ENCODE measurements at places on chromosomes 7 and 10. TPM values are rescaled to one million over a fixed set of nuclear protein-coding genes. Genes with fewer than 3 reads are reported as not detected.

GRCh38 chr7:50679218-50680007 is 103.3 kb downstream of the GRB10 start:
- peaks cover 11% of the 10 kb centered on the region for H3K27me3 ChIP-seq
- peaks cover 4% of the 10 kb centered on the region for H3K4me1 ChIP-seq
- H3K4me3 ChIP-seq, result no peak overlapping the region
- no peak overlapping the region for H3K27ac ChIP-seq

GRCh38 chr7:10022957-10023356 is 950.7 kb upstream of the PHF14 start:
- H3K27ac ChIP-seq, result no peak overlapping the region
- no peaks in the 10 kb centered on the region for H3K36me3 ChIP-seq
- H3K4me1 ChIP-seq, result no peaks in the 10 kb centered on the region
- DNase-seq, result no peak
- H3K27me3 ChIP-seq, result no peaks in the 10 kb centered on the region

- no peak overlapping the region for H3K4me3 ChIP-seq
- DNase-seq, result no peak
- H3K4me1 ChIP-seq, result peaks cover 5% of the 10 kb centered on the region
- H3K36me3 ChIP-seq, result no peaks in the 10 kb centered on the region
Measured at GRCh38 chr7:98423043-98423442, 22.2 kb upstream of the BAIAP2L1 start.

CRYGN gene
- total RNA-seq, result not detected

RBP3 gene
- total RNA-seq, result not detected

CPEB3 gene
- 1.9 TPM for total RNA-seq

DNA sequence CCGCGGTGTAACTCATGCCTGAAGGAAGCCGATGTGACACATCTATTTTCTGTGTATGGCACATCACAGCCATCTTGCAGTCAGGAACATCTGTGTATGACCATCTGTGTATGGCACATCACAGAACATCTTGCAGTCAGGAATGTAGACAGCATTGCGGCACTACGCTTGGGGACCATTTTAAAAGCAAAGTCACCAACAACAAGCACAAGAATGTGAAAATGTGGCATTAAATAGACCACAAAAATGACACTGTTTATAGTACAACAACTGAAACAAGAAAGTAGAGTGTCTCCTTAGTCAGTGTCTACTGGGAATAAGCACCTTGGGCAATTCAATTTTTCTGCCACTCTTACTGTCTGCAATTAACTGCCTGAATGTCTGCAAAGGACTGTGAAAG is 124.4 kb downstream of the HGF start:
- DNase-seq, result no peak
- no peak overlapping the region for H3K27ac ChIP-seq
- H3K4me3 ChIP-seq, result no peak overlapping the region
- H3K27me3 ChIP-seq, result no peaks in the 10 kb centered on the region
- no peaks in the 10 kb centered on the region for H3K36me3 ChIP-seq
